CD4-positive, alpha-beta T cell treated with Interleukin-6 for 4 hours (primary cell): ENCODE measurements at places on chromosomes 6 and 20.

GRCh38 chr20:33070111-33071053 lies 9.1 kb upstream of the BPIFB4 start:
- no peak for DNase-seq

- DNase-seq, result no peak
These were observed 395.3 kb upstream of the SULF2 start for GRCh38 chr20:48180618-48181017.

DNA sequence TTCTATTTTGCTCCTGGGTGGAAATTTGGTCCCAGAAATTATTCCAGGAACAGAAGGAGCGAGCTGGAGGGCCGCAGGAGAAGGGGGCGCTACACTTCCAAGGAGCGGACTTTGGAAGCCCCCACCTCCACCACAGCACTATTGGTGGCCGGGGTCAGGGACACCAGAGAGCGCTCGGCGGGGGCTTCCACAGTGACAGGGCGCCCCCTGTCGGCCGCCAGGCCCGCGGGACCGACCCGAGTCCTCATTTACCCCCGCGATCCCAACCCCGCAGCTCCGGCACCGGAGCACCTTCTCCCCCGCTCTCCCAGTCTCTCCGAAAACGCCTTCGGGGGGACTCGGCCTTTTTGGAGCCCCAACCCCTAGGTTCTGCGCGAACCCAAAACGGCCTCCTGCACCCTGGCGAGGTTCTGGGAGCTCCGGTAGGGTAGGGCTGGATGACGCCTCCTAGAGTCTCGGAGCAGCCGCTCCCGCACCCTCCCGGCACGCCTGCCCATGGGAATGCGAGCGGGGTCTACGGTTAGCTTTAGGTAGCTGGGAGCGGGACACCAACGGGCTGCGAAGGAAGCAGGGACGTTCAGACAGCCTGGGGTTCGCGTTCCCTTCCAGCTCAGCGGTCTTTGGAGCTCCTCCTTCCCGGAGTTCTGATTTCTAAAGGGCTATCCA lies 2.4 kb upstream of the FOXA2 start:
- no peak for DNase-seq

- peak; percentile 41 for DNase-seq
These were observed 83.2 kb upstream of the TAB2 start for GRCh38 chr6:149234051-149234962.

DNA sequence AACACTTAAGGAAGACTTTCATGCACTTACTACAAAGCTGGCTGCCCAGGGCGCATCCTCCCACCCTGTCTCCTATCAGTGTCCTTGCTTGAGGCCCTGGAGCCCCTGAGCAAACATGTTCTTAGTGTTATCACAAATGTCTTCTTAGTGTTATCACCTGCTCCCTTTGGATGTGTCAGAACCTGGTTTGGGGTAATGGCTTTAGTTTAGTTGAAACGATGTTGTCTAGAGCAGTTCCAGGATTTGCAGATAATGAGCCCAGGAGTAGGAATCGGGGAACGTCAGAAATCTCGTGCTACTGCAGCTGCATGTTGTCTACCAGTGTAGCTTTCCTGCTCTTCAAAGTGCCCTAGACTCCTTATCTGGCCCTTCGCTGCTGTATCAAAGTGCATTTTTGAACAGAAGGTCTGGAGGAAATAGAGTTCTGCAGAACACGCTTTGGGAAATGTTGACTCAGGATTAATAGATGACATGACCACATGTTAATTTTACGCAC lies 69.6 kb downstream of the PHACTR2 start:
- DNase-seq, result no peak

- no peak for DNase-seq
These were observed 100.4 kb upstream of the NAA20 start for GRCh38 chr20:19916531-19917485.

- DNase-seq, result no peak
These were observed 9.5 kb downstream of the ARID1B start for GRCh38 chr6:156786652-156787051.

GRCh38 chr20:1790386-1790785 lies 104.8 kb upstream of the SIRPA start:
- DNase-seq, result no peak

DNA sequence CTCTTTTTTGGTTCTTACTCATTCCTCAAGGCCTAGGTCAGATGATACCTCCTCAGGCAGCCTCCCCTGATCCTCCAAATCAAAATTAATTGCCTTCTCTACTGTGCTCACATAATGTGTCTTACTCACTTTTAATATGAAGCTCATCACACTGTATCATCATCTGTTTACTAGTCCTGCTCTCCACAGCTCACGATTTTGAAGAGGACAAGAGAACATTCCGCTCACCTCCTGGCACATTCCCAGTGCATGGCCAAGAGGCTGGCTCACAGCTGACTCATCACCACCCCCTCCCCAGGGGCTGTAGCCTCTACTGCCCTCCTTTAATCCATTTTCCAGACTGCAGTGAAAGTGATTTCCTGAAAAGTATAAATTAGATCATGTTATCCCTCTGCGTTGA lies 133.1 kb downstream of the ALDH8A1 start:
- no peak for DNase-seq

- no peak for DNase-seq
These were observed at the start of gene PAK5 for GRCh38 chr20:9838378-9839295. PAK5 (minus strand) TSS chr20:9839076; CDS start chr20:9644328, 194,748 bp downstream.

DNA sequence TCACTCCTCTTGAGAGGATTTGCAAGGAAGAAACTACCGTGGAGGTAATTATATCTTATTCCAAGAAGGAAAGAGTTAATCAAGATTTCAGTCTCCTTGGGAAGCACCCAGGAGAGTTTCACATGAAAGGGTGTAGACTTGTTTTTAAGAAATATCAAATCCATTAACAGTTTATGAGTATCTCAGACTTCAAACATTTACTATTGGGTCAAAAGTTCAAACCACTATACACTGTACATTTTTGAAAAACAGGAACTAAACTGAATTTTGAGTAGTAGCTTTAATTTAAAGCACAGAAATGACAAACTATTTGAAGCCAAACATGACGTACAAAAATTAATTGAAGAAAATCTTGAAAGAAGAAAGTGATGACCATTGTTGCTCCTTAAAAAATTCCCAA lies 164.0 kb downstream of the FOXC1 start:
- DNase-seq, result no peak

- DNase-seq, result no peak
These were observed 658.2 kb downstream of the HACE1 start for GRCh38 chr6:104201557-104201956.

DNA sequence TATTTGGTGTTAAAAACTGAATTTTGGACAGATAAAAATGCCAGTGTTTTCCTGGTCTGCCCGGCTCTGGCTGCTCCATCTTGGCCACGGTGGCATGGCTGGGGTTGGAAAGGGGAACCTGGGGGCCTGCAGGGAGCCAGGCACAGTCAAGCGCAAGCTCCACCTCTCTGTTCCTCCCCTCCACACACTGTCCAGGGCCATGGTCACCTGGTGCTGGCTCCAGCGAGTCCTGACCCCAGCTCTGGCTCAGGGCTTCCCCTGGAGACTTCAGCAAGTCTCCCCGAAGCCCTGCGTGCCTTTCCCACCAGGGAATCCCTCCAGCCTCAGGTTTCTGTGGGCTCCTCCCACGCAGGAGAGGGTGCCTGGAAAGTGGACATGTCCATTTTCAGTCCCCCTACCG lies 298.5 kb downstream of the QKI start:
- DNase-seq, result no peak

DNA sequence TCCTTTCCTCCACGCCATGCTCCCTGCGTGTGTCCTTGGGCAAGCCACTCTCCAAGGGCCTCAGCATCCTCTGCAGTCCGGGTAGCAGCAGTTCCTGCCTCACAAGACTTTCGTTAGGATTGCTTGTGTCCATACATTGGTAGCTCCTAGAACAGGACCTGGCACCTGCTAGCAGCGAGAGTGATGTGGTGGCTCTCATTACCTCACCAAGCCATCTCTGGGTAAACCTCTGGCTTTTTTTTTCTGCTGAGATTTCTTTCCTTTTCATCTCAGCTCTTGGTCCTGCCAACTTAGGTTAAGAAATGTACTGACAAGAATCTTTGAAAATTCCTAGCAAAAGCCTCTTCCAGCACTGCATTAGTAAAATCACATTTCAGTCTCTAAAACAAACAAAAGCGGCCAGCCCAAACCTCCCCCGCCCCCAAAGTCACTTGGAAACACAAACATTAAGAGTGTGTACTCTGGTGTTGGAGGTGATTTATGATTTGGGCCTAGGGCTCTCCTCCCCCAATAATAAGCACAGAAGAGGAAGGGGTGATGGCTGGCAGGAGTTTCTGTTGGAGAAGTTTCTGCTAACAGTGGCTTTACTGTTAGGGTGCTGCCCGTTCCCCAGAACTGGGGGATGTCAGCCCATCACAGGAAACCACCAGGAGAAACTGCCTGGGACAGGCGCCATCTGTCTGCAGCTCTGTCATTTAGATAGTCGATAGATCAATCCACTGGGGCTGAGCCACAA lies 199.2 kb downstream of the CD83 start:
- peak; percentile 35 for DNase-seq

DNA sequence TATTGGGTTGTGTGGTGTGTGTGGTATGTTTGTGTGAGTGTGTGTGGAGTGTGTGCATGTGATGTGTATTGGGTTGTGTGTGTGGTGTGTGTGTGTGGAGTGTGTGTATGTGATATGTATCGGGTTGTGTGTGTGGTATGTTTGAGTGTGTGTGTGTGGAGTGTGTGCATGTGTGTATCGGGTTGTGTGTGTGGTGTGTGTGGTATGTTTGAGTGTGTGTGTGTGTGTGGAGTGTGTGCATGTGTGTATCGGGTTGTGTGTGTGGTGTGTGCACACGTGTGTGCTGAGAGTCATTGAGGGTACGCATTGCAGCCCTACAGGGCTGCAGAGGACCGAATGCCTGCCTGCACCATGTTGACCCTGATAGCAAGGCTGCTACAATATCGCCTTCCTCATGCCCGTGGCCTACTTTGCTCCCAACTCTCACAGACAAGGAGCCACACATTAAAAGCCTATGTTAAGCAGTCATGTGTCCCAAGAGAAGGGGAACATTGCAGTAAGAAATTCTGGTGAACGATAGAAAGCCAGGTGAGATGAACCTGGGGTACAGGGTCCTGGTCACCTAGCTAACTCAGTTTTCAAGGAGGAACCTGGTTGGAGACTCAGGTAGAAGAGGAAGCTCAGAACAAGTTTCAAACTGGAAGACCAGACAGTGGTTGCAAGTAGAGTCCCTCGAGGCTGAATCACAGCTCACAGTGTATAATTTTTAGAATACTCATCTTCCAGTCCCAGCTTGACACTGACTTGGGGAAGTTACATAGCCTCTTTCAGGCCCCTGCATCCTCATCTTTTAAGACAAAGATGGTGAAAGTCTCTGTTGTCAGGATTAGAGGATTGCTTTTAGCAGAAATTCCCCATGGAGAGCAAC lies 45.7 kb upstream of the TMEM170B start:
- DNase-seq, result no peak

DNA sequence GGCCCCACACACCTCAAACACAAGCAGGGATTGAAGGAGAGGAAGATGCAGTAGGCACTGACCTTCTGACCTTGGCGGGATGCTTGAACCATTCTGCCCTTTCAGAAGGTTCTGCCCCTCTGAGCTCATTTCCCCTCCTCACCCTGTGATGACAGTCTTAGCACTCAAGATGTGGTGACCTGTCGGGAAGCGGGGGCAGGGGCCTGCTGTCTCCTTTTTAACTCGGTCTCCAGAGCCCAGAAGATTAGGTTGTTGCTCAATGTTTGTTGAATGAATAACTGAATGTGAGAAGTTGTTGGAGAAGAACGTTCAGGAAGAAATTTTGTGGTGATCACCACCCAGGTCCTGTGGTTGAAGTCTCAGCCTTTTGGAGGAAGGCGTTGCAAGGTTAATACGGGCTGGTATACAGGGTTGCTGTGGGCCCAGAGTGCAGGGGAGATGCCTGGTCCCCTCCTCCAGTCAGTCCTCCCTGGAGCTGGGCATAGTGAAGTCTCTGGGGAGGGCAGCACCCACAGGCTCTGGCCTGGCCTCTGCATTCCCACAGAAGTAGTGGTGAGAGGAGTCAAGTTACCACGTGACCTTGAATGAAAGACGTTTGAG lies 49.7 kb upstream of the FUCA2 start:
- DNase-seq, result no peak

DNA sequence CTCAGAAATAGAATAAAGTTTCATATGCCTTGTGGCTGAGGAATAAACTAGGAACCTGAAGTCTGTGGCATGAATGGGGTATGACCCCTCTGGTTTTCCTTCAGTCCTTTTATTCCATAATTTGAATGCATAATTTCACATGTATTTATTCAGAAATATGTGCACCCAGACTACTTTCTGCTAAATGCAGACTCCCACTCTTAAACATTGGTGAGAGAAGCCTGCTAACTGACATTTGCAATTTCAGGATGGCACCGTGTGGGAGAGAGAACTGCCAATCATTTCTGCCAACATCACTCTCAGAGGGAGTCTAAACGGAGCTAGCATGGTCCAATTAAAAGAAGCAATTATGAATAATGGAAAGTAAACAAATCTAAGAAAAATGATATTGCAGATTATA lies 141.3 kb downstream of the ADGRB3 start:
- DNase-seq, result no peak

- DNase-seq, result no peak
These were observed 62.7 kb upstream of the TRAF3IP2 start for GRCh38 chr6:111668410-111668809.

GRCh38 chr6:128446497-128446896 lies 73.9 kb downstream of the PTPRK start:
- no peak for DNase-seq

DNA sequence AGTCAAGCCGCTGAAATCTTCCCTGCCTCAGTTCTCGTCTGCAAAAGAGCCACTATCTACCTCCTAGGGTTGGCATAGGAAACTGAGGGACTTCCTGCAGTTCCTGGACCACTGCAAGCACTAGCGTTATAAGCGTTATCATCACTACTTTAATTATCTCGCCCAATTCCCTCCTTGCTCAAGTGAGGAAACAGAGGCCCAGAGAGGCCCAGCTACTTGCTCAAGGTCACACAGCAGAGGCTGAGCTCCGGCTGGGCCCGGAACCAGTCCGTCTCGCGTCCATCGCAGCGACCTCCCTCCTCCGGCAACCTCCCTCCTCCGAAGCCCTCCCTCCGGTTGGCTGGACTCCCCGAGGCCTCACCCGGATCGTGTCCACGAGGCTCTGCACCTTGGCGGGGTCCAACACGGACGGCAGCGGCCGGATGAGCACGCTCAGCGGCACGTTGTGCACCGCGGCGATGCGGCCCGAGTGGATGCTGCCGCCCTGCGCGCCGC lies 338 bp downstream of the SRXN1 start:
- peak; percentile 7 for DNase-seq

- no peak for DNase-seq
These were observed 5.0 kb upstream of the INSM1 start for GRCh38 chr20:20362774-20363433.

DNA sequence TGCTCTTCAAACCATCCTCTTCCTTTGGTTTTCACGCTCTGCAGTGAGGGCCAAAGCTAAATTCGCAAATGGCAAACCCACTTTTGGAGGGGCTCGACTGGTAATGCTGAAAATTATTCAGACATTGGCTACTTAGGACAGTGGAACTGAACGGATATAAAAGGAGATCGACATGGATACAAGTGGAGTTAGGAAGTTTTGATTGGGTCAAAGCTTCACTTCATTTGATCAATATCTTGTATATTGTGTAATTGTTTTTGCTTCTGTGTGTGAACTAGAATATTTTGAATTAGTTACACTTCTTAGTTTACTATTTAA lies 1.2 kb downstream of the FAM8A1 start:
- no peak for DNase-seq

GRCh38 chr6:5723841-5724691 lies 282.7 kb downstream of the NRN1 start:
- no peak for DNase-seq
